ENCODE measurements at places on chromosomes 4 and X. TPM values are rescaled to one million over a fixed set of nuclear protein-coding genes. Genes with fewer than 3 reads are reported as not detected.

FNIP2 gene
- 36.8 TPM for polyA plus RNA-seq

CSAG3 gene
- polyA plus RNA-seq: not detected

PJA1 gene
- 17.9 TPM for polyA plus RNA-seq

LNX1 gene
- 6.7 TPM for polyA plus RNA-seq

GNRHR gene
- not detected for polyA plus RNA-seq

DNAAF6 gene
- not detected for polyA plus RNA-seq

EDNRA gene
- 3.8 TPM for polyA plus RNA-seq

SMIM10L2A gene
- polyA plus RNA-seq: 1.2 TPM

ART3 gene
- 67.8 TPM for polyA plus RNA-seq

IDUA gene
- 3.2 TPM for polyA plus RNA-seq

CXCL6 gene
- 0.71 TPM for polyA plus RNA-seq

DDIT4L gene
- polyA plus RNA-seq: 0.36 TPM

INPP4B gene
- 15.3 TPM for polyA plus RNA-seq

HSFX3 gene
- not detected for polyA plus RNA-seq

YTHDC1 gene
- polyA plus RNA-seq: 30.5 TPM

TEX13B gene
- not detected for polyA plus RNA-seq

CFAP47 gene
- not detected for polyA plus RNA-seq

SPON2 gene
- 31.2 TPM for polyA plus RNA-seq

MMRN1 gene
- 1.6 TPM for polyA plus RNA-seq

CDX4 gene
- not detected for polyA plus RNA-seq

STOX2 gene
- 6.2 TPM for polyA plus RNA-seq

DGKK gene
- polyA plus RNA-seq: not detected

CXorf65 gene
- not detected for polyA plus RNA-seq

INTU gene
- 1.6 TPM for polyA plus RNA-seq

RBM46 gene
- not detected for polyA plus RNA-seq

CLDN2 gene
- polyA plus RNA-seq: not detected

PPP1R2C gene
- polyA plus RNA-seq: not detected

ARHGAP6 gene
- polyA plus RNA-seq: 2.2 TPM

CLDN22 gene
- polyA plus RNA-seq: not detected

Data from heart left ventricle (tissue), 16 donors.